ENCODE measurements at places on chromosomes 4 and X. TPM values are rescaled to one million over a fixed set of nuclear protein-coding genes. Genes with fewer than 3 reads are reported as not detected.

The CT45A1 gene
- total RNA-seq = not detected

The N4BP2 gene
- total RNA-seq = 50.5 TPM

The SLITRK2 gene
- 16.0 TPM for total RNA-seq

The TMPRSS11B gene
- total RNA-seq = not detected

The JADE3 gene
- total RNA-seq = 22.5 TPM

The PGAM4 gene
- total RNA-seq = not detected

The FAM193A gene
- total RNA-seq = 53.4 TPM

The TEX11 gene
- 6.5 TPM for total RNA-seq

The GATA1 gene
- total RNA-seq = not detected

The HSFX4 gene
- not detected for total RNA-seq

The ATP1B4 gene
- total RNA-seq = not detected

The CT47B1 gene
- not detected for total RNA-seq

The DDIT4L gene
- 2.6 TPM for total RNA-seq

The FGFR3 gene
- total RNA-seq = 185 TPM

The KCND1 gene
- 8.2 TPM for total RNA-seq

The SLC9B1 gene
- 0.79 TPM for total RNA-seq

The PTPN13 gene
- total RNA-seq = 63.1 TPM

The MAGEA2 gene
- 0.22 TPM for total RNA-seq

The AADAT gene
- 33.1 TPM for total RNA-seq

The FGA gene
- total RNA-seq = 18.2 TPM

The GUCY1A1 gene
- total RNA-seq = 4.0 TPM

The SPACA5B gene
- not detected for total RNA-seq

The FOXP3 gene
- total RNA-seq = 0.33 TPM

The RBM10 gene
- 68.2 TPM for total RNA-seq

The HSFX1 gene
- total RNA-seq = 3.4 TPM

The MAGEC1 gene
- total RNA-seq = not detected

The IRF2 gene
- total RNA-seq = 14.3 TPM

The DCAF4L1 gene
- total RNA-seq = 0.20 TPM

The TMPRSS11E gene
- total RNA-seq = 0.12 TPM

The FOXO4 gene
- total RNA-seq = 41.0 TPM

The IL13RA2 gene
- not detected for total RNA-seq
